ENCODE measurements at places on chromosomes 5 and 9.

- DNase-seq, result no peak
Observed at GRCh38 chr5:36089989-36090388, 23.3 kb upstream of the UGT3A2 start.

- no peak for DNase-seq
Observed at GRCh38 chr5:128483738-128484137, 54.3 kb downstream of the FBN2 start.

GRCh38 chr9:138017200-138017599 lies 139.6 kb downstream of the CACNA1B start:
- no peak for DNase-seq

DNA sequence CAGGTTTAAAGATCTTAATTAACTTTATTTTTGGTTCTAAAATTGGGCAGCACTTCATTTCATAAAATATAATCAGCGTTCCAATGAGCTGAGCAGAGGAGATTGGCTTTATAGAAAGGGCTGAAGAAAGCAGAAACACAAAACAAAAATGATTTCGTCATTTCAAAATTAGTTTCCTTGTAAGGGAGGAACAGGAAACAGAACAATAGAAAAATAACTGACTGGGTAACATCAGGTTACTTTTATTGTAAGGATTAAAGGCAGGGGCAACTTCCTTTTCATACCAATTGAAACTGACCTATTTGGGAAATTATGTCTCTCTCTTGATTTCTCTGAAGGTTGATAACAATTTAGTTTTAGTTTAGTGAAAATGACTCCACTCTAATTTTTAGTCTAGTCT lies 157.1 kb downstream of the ATP10B start:
- DNase-seq, result no peak

DNA sequence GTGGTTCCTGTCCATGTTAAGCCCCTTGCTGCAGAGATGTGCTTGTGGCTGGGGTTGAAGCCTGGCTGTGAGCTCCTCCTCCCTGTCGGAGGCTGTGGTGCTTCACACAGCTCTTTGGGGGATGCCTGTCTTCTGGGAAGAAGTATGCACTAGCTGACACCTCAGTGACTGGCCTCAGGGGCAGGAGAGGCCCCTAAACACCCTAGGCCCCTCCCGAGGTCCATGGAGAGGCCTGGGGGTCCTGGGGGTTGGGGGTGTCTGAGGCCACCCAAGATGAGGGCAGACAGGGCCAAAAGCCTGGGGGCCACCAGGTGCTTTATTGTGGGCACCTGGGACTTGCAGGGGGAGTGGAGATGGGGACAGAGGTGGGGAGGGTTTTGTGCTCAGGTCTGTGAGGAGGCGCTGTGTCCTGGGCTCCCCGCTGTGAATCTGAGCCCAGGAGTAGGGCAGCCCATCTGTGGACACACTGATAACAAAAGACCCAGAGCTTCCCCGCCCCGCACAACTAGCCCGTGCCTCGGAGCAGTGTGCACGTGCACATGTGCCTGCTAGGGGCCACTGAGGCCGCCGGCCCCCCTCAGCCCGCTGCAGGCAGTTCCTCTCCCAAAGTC lies 92.0 kb downstream of the PHF2 start:
- DNase-seq, result peak; percentile 4

DNA sequence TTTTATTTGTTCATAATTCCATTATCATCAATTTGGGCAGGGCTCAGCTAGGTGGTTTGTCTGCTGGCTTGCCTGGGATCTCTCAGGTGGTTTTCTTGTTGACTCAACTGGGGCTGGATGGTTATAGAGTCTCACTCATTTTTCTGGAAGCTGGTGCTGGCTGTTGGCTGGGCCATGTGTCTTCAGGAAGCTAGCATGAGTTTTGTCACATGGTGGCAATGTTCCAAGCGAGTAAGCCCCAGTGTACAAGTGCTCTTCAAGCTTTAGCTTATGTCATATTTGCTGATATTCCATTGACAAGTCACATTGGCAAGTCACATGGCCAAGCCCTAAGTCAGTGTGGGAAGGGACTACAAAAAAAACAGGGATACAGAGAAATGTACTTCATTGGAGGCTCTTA lies 2.3 kb upstream of the RASEF start:
- DNase-seq, result no peak

DNA sequence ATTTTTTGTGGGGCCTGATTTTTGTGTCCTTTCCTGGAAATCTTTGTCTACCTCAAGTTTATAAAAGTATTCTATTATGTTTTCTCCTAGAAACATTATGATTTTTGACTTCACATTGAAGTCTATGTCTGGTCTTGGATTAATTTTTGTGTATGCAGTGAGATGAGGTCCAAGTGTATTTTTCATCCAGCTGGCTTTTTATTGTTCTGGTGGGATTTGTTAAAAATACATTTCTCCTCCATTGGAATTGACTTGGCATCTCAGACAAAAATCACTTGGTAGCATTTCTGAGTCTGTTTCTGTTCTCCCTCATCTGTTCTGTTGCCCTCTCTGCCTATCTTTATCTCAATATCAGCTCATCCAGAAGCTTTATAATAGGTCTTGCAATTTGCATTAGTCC lies 109.0 kb downstream of the IRX1 start:
- DNase-seq, result no peak

DNA sequence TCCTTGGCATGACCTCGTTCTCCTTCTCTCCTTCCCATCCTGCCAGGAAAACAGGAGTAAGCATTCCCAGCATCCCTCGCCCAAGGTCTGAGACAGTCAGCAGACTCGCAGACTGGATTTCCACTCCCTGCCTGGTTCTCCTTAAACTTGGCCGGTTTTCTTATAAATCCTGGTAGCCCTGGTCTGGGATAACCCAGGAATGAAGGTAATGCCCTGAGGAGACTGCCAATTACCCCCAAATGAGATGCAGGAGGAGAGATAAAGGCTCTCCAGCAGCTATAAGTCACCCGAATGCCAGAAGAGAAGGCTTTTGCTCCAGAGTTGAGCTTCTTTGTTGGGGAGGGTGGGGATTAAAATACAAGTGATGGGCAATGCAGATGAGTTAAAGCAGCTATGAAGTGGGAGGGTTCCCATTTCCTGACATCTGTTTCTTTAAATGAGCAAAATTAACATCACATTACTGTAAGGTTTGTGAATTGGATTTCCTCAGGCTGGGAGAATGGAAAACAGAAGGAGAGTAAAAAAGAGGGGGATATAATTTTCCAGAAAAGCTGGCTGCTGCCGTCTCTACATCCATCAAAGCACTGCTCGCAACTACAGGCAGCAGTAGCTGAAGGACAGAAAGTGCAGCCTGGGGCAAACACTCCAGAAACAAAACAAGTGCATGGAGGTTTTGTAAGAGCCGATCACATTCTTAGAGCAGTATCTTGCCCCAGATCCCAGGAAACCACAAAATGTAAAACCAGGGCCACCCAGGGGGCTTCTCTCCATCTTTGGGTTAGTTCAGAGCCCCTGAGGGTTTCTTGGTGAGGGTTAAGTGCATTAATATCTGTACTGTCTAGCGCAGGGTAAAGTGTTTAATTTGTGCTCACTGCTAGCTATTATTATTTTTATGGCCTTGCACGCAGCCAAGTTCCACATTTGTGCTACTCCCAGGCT lies 177.6 kb upstream of the PANK3 start:
- no peak for DNase-seq

DNA sequence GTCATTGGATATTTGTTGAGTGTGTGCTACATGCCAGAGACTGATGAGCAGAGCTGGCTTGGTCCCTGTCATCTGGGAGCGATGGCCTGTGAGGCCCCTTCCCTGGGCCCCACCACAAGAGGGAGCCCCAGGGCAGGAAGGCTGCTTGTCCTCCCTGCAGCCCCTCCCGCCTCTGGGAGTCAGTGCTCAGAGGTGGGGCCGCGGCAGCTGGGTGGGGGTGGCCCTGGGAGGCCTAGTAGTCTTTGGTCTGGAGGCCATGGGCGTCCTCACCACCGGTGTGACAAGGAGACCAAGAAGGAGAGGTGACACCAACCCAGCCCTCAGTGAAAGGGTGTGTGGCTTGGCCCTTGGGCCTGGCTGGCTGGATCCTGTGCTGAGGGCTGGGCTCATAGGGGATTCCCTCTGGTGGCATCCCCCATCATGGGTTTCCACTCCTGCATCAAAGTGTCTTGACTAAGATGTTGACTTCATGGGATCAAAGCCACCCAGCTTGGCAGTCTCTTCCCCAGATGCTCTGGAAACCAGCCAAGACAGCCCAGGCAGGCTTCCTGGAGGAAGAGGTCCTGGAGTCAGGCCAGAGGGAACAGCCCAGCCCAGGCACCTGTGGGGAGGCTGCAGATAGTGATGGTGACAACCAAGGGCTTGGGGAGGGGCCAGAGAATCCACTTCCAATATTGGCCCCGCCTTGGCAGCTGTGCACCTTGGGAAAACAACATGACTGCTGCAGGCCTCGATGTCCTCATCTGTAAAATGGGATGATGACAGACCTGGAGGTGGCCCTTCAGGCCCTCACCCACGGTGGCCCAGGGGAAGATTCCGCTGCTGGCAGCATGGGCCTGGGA lies 166.7 kb downstream of the GAPVD1 start:
- no peak for DNase-seq

GRCh38 chr5:151051931-151052608 lies 28.8 kb downstream of the TNIP1 start:
- no peak for DNase-seq

- DNase-seq, result no peak
Observed at GRCh38 chr9:112777914-112778313, 27.4 kb downstream of the SNX30 start.

GRCh38 chr9:13555516-13555915 lies 276.0 kb upstream of the MPDZ start:
- DNase-seq, result no peak

DNA sequence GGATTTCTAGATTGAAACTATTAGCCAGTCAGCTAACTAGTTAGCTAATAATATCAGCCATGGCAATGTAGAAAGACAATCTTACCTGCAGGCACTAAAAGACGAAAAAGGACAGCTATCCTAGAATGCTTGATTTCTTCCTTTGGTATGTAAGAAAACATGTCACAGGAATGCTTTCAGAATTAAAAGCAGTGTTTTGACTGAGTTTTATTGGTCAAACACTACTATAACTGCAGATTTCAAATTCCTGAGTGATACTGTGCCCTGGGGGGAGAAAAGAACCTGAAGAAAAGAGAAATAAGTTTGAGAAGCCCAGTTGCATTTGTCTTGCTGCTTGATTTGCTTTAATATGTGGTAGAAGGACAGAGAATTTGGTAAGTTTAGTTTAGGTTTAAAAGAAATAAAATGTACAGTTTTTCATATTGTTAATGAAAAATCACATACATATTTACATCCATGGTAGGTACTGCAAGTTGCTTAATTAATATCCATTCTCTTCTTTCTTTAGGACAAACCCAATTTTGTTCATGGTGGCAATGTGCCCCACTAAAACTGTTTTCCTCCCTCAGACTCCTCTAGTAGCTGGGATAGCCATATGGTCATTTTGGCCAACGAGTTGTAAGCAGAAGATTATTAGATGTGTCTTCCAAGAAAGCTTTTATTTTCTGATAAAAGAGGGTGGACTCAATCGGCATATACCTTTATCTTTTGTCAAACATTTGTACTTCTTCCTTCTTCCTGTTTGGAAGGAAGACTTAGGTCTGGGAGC lies 4.3 kb upstream of the FAM169A start:
- no peak for DNase-seq

GRCh38 chr5:68147659-68148058 lies 67.9 kb upstream of the PIK3R1 start:
- no peak for DNase-seq

DNA sequence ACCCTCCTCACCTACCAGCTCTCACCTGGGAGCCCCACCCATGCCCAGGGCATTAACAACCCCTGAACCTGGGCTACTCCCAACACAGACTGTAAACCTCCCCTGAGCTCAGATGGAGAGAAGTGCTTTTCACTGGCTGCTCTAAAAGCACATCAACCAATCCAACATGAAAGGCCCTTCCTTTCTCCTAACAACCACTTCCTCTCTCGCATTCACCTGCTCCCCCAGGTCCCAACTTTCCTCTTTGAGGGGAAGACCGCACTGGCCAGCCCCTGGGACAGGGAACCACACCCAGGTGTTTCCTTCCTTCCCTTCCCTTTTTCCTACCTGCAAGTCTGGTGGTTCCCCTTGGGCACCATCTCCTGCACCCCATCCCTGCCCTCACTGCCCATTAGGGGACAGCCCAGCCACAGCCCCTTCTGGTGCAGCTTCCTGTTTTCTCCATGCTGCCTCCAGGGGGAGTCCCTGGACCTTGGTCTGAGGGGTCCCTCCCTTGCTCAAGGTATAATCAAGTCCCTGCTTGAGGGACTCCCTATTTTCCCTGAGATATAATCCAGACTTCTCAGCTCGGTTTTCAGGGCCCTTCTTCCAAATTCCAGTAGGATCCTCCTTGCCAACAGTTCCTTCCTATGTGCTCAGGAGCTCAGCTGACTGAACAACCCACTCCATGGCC lies 30.5 kb upstream of the DAB2IP start:
- no peak for DNase-seq

DNA sequence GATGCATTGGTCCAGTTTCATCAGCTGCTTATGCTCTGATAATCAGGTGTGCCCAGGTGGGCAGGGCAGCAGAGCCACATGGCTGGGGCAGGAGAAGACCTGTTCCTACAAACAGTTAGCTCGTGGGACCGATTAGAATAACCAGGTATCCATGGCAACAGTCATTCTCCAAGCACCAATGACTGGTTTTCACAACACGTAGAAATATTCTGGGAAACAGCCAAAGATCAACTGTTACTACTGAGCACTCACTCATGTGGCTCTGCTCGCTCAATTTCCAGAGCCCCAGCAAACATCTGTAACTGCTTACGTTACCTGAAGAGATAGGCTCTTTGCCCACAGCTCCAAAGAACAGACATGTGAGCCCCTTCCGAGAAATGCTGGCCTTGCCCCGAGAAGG lies 302.0 kb downstream of the AGTPBP1 start:
- no peak for DNase-seq

- DNase-seq, result peak; percentile 58
Observed at GRCh38 chr5:157486221-157486681, 26.2 kb downstream of the NIPAL4 start.

GRCh38 chr5:133735346-133735745 lies 123.0 kb upstream of the FSTL4 start:
- no peak for DNase-seq

DNA sequence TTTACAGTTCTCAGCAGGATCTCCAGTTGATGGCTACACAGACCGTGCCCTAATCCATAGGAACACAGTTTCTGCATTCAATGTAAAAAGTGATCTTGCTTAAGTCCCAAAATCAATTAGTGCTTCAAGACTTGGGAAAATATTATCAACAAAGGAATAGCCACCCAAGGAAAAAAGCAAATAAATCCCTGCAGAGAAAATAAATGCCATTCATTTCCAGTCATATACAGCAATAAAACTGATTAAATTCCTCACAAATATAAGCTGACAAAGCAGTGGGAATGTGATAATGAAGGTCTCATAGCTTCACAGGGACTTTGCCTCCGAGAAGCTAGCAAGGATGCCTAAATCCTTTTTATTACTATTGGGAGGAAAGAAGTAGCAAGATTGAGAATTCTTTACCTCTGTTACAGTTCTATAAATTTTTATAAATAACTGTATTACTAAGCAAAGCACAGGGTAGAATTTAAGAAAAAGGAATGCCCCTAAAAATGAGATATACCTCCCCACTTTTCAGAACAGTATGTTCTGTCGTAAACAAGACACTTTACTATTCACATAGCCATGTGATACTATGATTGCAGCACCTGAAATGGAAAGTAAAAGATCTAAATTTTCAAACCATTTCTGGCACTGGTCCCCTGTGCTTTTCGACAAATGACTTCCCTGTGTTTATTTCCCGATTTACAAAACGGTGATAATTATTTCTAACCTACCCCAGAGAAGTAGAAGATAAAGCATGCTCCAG lies 59.8 kb downstream of the ARSB start:
- no peak for DNase-seq

GRCh38 chr9:36301227-36301626 lies 43.0 kb upstream of the GNE start:
- DNase-seq, result no peak

- no peak for DNase-seq
Observed at GRCh38 chr5:113271745-113272454, 162.9 kb downstream of the TSSK1B start.
